ENCODE measurements at places on chromosomes 7 and 10. TPM values are rescaled to one million over a fixed set of nuclear protein-coding genes. Genes with fewer than 3 reads are reported as not detected.

- no peaks in the 10 kb centered on the region for H3K36me3 ChIP-seq
- no peaks in the 10 kb centered on the region for H3K27me3 ChIP-seq
- H3K4me3 ChIP-seq = no peak overlapping the region
- H3K27ac ChIP-seq = no peak overlapping the region
- DNase-seq = no peak
These were observed 111.1 kb upstream of the GLI3 start for GRCh38 chr7:42348071-42348470.

DNA sequence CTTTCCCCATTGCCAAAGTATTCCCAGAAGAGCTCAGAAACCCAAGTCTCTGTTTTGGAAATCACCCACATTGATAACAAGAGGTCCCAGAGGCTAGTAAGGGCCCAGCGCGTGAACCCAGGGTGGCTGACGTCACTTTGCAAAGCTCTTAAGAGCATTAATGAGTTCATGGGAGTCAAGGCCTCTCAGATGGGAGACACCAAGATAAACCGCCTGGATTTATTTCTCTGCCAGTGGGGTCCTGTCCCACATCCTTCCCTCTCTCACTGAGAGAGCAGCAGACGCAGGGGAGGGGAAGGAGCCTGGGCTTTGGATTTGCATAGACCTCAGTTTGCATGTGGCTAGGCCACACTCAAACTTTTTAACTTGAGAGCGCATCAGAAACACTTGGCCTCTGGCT is 184.8 kb upstream of the PDE1C start:
- H3K27ac ChIP-seq = no peak overlapping the region
- no peaks in the 10 kb centered on the region for H3K4me1 ChIP-seq
- no peaks in the 10 kb centered on the region for H3K27me3 ChIP-seq

- no peak overlapping the region for H3K4me3 ChIP-seq
- H3K27ac ChIP-seq = no peak overlapping the region
- no peak for DNase-seq
- H3K27me3 ChIP-seq = no peaks in the 10 kb centered on the region
- no peaks in the 10 kb centered on the region for H3K36me3 ChIP-seq
These were observed 217.0 kb downstream of the MAGI2 start for GRCh38 chr7:79236352-79237028.

GRCh38 chr10:8300925-8301324 is 246.4 kb downstream of the GATA3 start:
- no peaks in the 10 kb centered on the region for H3K27me3 ChIP-seq
- no peak for DNase-seq
- no peaks in the 10 kb centered on the region for H3K4me1 ChIP-seq
- H3K4me3 ChIP-seq = no peak overlapping the region
- no peaks in the 10 kb centered on the region for H3K36me3 ChIP-seq

GRCh38 chr10:110568055-110568735 is 700 bp downstream of the SMC3 start:
- peak; percentile 94 for DNase-seq
- H3K27me3 ChIP-seq = peaks cover 3% of the 10 kb centered on the region
- peak overlapping the region; percentile 90 for H3K4me3 ChIP-seq
- peak overlapping the region; percentile 93 for H3K27ac ChIP-seq

DNA sequence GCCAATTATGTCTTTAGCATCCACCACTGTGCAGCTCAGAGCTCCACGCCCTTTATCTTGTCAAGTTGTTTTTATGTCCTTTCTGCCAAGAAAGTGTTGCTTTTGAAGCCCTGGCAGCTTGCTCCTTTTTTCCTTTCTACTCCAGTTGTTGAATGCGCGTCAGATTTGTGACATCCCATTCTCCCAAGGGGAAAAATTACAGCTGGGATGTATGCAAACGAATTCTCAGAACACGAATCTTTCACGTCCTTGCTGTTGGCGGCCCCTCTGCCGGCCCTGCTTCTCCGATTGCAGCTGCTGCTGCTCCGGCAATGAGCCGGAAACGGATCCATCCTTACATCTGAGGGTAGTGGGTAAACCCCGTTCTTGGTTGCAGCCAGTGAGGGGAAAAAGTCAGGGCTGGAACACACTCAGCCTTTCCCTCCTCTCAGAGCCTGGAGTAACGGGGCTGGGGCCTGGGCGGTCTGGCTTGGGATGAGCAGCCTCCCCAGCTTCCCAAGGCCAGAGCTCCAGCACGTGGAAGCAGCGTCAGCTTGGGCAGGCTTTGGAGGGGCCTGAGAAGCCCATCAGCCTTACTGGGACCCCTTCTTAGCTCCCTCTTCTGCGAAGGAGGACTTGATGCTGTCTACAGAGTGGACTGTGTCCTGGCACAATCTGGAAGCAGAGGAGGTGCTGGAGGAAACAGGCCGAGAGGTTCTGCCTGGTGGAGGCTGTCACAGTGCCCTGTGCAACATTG is 79.0 kb upstream of the CHST15 start:
- DNase-seq = no peak
- no peaks in the 10 kb centered on the region for H3K27me3 ChIP-seq
- no peaks in the 10 kb centered on the region for H3K4me1 ChIP-seq
- H3K4me3 ChIP-seq = no peak overlapping the region
- no peak overlapping the region for H3K27ac ChIP-seq

- H3K27me3 ChIP-seq = no peaks in the 10 kb centered on the region
- H3K27ac ChIP-seq = no peak overlapping the region
- no peak overlapping the region for H3K4me3 ChIP-seq
- H3K4me1 ChIP-seq = peaks cover 33% of the 10 kb centered on the region
- peaks cover 59% of the 10 kb centered on the region for H3K36me3 ChIP-seq
These were observed 20.5 kb downstream of the MMRN2 start for GRCh38 chr10:86936661-86937501.

DNA sequence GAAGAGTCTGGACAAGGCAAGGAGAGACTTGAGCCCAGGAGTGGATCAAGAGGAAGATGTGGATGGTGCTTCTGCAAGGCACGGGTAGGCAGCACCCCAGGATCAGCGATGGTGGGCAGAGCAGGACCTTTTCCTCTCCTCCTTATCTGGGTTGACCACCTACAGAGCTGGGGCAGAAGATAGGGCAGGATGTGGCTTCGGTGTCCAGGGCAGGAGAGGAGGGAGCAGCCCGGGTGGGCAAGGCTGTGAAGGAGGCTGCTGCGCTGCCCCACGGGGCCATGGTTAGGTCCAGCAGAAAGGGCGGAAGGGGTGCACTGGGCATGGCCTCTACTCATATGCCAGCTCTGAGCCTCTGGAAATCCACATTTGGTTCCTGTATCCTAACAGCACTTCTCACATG is 20.0 kb upstream of the PARP12 start:
- DNase-seq = no peak
- no peaks in the 10 kb centered on the region for H3K36me3 ChIP-seq
- no peaks in the 10 kb centered on the region for H3K27me3 ChIP-seq
- H3K4me1 ChIP-seq = peaks cover 47% of the 10 kb centered on the region
- H3K4me3 ChIP-seq = no peak overlapping the region
- H3K27ac ChIP-seq = no peak overlapping the region

DNA sequence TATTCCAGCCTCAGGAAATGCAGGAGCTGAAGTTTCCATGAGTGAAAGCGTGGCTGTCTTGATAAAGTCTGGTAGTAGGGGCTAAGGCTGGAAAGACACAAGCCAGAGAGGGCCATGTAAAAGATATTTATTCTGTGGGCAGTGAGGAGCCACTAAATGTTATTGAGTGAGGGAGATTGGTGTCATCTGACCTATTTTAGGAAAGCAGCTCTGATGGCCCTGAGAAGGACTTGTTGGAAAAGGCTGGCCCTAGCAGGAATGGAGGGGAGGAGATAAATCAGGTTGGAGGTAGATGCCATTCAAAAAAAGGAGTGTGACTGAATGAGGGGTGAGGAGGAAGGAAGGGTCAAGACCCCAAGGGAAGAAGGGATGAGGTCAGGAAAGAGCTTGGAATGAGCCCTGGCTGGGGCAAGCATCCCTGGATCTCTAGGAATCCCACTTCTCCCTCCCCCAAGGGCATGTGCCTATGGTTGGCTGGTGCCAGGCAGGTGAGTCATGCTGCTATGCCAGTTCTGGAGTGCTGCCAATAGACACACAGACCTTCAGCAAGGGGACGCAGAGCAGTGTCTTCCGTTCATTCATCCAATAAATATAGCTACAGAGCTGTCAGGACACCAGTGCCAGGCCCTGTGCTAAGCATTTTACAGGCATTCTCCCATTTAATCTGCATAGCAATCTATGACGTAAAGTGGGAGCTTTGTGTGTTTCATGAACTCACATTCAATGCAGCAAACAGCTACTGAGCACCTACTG is 2.0 kb downstream of the ANKRD2 start:
- H3K27ac ChIP-seq = no peak overlapping the region
- peak; percentile 64 for DNase-seq
- no peaks in the 10 kb centered on the region for H3K4me1 ChIP-seq
- H3K36me3 ChIP-seq = peaks cover 22% of the 10 kb centered on the region
- H3K27me3 ChIP-seq = peaks cover 4% of the 10 kb centered on the region

DNA sequence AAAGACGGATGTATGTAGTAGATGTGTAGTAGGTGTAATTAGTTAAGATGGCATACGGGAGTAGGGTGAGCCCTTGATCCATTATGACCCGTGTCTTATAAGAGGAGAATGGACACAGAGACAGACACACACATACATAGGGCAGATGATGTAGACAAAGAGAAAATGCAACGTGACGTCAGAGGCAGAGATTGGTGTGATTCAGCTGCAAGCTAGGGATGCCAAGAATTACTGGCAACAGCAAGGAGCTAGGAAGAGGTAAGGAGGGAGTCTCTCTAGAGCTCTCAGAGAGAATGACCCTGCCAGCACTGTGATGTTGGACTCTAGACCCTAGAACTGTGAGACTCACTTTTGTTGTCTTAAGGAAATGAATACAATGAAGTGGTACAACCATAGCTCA is 247.0 kb upstream of the HABP2 start:
- H3K27ac ChIP-seq = no peak overlapping the region
- no peaks in the 10 kb centered on the region for H3K4me1 ChIP-seq
- no peaks in the 10 kb centered on the region for H3K27me3 ChIP-seq

- no peaks in the 10 kb centered on the region for H3K27me3 ChIP-seq
- no peaks in the 10 kb centered on the region for H3K36me3 ChIP-seq
- no peak for DNase-seq
- H3K4me3 ChIP-seq = no peak overlapping the region
- no peak overlapping the region for H3K27ac ChIP-seq
- H3K4me1 ChIP-seq = no peaks in the 10 kb centered on the region
These were observed 31.5 kb downstream of the C10orf53 start for GRCh38 chr10:49710966-49711365.

DNA sequence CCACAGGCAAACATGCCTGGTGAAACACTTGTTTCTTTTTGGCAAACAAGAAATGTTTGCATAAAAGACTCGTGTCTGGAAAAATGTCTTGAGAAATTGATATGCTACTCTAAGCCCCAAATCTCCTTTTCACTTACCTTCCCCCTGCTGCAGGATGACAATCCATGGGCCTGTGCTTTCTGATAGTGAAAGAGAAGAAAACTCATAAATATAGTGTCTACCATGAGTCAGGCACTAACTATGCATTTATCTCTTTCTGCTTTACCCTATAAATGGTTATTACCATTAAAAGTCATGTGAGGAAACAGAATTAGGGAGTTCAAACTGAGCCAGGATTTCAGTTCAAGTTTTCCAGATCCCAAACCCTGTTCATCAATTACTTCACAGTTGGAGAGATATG is 6.6 kb upstream of the TARP start:
- H3K27ac ChIP-seq = no peak overlapping the region
- no peaks in the 10 kb centered on the region for H3K36me3 ChIP-seq
- no peak overlapping the region for H3K4me3 ChIP-seq

DNA sequence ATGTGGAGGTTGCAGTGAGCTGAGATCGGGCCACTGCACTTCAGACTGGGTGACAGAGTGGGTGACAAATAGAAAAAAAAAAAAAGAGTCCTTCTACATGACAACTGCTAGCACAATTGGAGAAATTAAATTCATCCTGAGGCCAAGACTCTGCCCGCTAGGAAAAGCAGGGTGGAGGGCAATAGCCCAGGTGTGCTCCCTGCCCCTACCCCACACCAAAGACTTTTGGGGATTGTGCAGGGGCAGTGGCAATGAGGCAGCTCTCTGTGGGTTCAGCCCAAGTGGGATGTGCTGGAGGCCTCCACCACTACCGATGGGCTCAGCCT is 61.3 kb downstream of the TMEM209 start:
- H3K27ac ChIP-seq = no peak overlapping the region
- peaks cover 12% of the 10 kb centered on the region for H3K36me3 ChIP-seq
- no peaks in the 10 kb centered on the region for H3K27me3 ChIP-seq
- H3K4me1 ChIP-seq = peaks cover 44% of the 10 kb centered on the region
- H3K4me3 ChIP-seq = no peak overlapping the region
- no peak for DNase-seq

DNA sequence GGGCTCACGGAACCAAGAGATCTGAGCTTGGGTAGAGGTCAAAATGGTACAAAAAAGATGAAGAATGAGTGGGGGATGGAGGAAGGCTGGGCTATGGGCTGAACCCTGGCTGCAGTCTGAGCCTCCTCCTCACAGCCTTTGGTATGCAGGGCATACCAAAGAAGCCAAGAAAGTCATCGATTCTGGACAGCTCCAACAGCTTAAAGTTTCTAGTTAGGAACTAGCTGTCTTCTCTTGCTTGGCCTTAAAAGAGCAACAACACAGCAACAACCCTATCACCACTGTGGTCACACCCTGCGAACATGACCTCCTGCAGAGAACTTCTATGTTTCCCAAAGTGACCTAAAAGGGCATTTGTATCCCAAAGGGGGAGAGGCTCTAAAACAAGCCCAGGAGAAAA is 126.1 kb upstream of the EFCAB10 start:
- no peaks in the 10 kb centered on the region for H3K36me3 ChIP-seq
- H3K27me3 ChIP-seq = no peaks in the 10 kb centered on the region
- H3K27ac ChIP-seq = peak overlapping the region; percentile 9
- no peak for DNase-seq
- no peak overlapping the region for H3K4me3 ChIP-seq

DNA sequence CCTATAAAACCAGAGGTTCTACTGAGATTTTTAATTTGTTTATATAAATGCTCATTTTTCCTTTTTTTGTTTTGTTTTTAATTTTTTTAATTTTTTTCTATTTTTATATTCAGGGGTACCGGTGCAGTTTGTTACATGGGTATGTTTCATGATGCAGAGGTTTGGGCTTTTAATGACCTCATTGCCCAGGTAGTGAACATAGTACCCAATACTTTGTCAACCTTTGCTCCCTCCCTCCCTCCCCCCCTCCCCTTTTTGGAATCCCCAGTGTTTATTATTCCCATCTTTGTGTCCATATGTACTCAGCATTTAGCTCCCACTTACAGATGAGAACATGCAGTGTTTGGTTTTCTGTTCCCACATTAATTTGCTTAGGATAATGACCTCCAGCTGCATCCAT is 94.4 kb upstream of the NEBL start:
- no peaks in the 10 kb centered on the region for H3K27me3 ChIP-seq
- H3K27ac ChIP-seq = no peak overlapping the region
- no peak overlapping the region for H3K4me3 ChIP-seq
- no peaks in the 10 kb centered on the region for H3K36me3 ChIP-seq

DNA sequence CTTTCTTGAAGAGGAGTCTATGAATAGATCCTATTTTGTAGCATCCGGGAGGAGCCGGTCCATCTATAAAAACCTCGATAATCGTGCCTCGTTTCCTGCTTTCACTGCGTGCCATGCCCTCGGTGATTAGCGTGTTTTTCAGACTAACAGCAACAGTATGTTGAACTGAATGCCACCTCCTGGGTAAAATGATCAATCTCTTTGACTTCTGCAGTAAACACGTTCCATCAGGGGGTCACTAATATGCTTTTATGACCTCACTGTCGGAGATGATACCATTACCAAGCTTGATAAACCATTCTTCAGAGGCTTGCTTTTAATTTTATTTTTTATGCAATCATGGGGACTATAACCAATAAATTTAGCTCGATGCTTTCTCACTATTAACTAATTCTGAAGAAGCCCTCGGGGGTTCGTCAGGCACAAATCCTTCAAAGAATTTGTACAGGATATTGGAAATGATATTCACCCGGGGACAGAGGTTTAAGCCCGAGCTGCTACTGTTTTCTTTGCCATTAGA is 228.3 kb downstream of the ADARB2 start:
- H3K36me3 ChIP-seq = no peaks in the 10 kb centered on the region
- no peak for DNase-seq
- no peaks in the 10 kb centered on the region for H3K4me1 ChIP-seq
- H3K27ac ChIP-seq = no peak overlapping the region
- no peak overlapping the region for H3K4me3 ChIP-seq

PROSER2 gene
- 5.2 TPM for total RNA-seq

FERD3L gene
- not detected for total RNA-seq

Measured in spleen (tissue), 13 donors.